ENCODE measurements at places on chromosomes 11 and 22.

DNA sequence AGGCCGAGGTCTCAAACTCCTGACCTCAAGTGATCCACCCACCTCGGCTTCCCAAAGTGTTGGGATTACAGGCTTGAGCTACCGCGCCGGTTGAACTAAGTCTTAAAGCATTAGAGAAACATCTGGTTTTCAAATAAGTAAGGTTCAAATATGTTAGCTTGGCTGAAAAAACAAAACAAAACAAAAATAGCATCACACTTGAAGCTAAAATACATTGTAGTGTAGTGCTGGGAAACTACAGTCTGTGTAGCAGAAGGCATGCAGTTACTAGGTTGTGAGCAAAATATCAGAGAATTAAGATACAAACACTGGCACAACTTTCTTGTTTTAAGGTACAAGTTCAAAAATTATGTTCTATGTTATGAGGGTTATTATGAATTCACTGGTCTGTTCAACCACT lies 224.8 kb upstream of the CHORDC1 start:
- DNase-seq = no peak

DNA sequence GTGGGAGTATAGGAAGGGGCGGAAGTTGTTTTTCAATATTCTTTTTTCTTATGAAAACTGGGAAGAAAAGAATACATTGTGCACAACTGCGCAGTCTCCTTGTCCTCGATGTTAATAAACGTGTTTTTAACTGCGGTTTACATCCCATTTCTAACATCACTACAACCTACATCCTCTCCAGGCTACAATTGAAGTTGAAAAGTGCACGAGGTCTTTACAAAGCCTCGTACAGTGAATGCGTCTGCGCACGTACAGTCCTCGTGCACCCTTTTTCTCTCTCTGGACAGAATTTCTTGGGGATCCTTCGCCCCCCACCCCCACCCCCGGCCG lies 102.4 kb downstream of the WT1 start:
- no peak for DNase-seq

- no peak for DNase-seq
These were observed 34.0 kb downstream of the NOX4 start for GRCh38 chr11:89457190-89457589.

GRCh38 chr11:93727985-93728791 lies 13.1 kb downstream of the TAF1D start:
- no peak for DNase-seq

GRCh38 chr11:19777039-19777376 lies 64.4 kb downstream of the NAV2 start:
- no peak for DNase-seq

All from NCI-H187 (cell line).